ENCODE measurements at places on chromosomes 4 and X.

GRCh38 chrX:46777971-46778810 is 19.3 kb upstream of the SLC9A7 start:
- no peak for DNase-seq

- peak; percentile 81 for DNase-seq
Observed at GRCh38 chrX:49039598-49040375, 3.4 kb downstream of the TFE3 start.

- no peak for DNase-seq
Observed at GRCh38 chrX:54182194-54182863, 725 bp downstream of the FAM120C start.

DNA sequence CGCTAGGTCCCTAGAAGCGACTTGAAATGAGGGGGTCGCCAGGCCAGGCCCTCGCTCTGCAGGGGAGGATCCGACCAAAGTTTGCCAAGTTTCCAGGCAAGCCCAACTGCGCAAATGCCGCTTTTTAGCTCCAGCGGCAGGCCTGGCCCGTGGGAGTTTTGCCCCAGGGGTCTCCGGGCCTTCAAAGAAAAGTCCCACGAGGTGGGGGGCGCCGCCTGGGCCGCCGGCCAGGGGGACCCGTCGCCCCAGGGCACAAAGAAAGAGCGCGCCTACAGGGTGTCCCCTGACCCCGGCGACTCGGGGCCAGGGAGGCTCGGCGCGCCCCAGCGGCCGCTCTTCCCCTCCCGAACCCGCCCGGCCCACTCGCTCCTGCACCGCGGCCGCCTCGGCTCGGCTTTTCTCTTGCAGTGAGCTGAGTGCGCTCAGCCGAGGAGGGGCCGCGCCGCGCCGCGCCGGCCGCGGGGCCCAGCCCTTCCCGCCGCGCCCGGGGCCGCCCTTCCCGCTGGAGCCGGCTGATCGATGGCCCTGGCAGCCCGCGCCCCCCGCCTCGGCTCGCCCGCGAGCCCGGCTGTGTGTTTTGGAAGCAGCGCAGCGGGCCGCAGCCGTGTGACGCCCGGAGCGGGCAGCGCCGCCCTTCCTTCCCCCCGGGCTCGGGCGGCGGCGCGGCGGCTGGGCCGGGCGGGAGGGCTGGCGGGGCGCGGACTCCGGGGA is 754 bp upstream of the KLF3 start:
- DNase-seq: peak; percentile 24

DNA sequence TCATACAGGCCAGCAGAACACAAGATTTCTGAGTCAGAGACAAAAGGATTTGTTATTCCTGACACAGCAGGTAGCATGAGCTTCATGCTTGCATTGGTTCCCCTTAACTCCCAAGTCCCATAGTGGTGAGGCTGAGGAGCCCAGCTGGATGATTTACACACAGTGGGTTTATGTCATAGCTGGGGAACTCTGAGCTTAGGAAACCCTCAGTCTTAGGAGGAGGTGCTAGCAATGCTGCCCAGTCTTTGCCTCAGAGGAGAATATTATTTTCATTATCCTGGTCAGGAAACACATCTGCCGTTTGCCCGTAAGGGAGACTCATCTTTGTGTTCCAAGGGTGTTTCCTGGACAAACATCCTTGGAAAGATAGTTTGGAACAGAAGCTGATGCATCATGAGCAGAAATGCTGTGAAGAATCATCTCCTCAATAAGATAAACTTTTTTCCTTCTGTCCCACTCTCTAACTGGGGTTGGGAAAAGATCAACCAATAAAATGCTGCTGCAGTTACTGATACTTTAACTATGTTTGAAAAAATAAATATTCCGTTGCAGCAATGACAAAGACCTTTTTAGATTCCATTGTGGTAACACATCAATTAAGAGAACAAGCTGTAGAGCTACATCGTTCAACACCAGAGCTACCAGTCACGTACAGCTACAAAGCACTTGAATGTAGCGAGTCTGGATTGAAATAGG is 146.8 kb downstream of the DCLK2 start:
- peak; percentile 92 for DNase-seq

DNA sequence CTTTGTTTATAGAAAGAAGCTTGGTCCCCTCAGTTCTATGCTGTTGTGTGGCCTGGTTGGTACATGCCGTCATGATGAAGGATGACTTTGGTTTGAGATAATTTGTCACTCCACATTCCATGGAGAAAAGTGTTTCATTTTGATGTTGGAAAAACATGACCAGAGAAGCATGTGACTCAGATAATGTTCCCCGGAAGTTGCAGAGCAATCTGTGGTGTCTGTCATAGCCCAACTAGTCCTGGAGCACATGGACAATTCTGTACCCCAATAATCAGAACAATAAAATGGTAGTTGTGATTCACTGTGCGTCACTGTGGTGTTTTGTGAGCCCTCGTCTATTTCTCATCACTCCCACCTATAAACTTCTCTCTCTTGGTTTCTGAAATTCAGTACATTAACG is 85.1 kb downstream of the PDK3 start:
- DNase-seq: no peak

GRCh38 chr4:173280998-173281397 is 53.2 kb downstream of the HMGB2 start:
- DNase-seq: no peak

DNA sequence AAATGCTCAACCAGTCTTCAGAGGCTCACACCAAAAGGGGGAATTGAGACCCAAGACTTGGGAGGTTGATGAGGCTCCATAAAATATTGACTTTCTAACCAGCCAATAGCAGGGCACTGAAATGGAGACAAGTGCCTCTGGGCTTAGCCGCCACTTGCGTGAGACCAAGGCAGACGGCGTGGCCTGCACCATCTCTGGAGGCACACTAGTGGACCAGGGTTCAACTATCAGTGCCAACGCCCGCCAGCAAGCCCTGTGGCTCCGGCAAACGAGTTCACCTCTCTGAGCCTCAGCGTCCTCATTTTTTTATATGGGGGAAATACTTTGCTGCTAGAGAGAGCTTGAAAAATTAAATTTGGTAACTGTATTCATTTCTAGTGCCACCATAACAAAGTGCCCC is 50.3 kb downstream of the PPP2R2C start:
- no peak for DNase-seq

GRCh38 chrX:148854306-148854705 is 353.9 kb downstream of the AFF2 start:
- no peak for DNase-seq

Measured in AG04450 (cell line).